ENCODE measurements at places on chromosomes 2 and 18.

DNA sequence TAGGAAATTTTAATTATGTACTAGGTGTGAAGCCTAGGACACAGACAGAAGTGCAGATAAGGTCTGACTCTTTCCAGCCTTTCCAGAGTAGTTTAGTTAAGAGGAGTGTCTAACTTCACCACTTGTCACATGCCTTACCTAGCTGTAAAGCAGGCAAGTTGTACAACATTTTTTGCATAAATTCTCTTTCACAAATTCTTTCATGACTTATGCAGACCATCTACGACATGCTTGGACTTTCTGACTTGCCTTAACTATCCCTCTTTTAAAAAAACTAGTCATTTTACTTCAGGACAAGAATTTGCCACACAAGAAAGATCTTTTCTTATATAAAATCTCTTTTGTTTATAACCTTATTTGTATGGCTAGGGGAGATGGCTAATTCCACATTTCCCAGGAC, 1273.6 kb upstream of the SLC39A10 start:
- no peak for DNase-seq

DNA sequence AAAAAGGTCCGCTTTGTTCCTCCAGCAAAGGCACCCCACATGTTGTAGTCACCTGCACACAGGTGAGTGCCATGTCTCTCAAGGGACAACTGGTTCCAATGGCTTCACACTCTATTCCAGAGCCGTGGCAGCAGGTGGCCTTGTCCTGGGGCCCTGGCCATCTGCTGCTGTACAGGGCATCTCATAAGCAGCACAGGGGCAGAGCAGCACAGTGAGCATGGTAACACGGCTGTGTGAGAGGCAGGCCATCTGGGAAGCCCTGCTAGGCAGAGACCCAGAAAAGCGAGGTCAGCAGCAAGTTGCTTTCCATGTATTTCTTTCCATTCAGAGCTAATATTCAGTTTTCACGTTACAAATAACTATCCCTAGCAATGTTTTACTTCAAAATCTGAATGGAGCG, 54.7 kb downstream of the CMPK2 start:
- no peak for DNase-seq

GRCh38 chr2:222305516-222306392, 7.0 kb upstream of the PAX3 start:
- DNase-seq = no peak

- no peak for DNase-seq
Measured at GRCh38 chr2:240797914-240798313, 22.1 kb downstream of the KIF1A start.

GRCh38 chr2:119718501-119719260, 39.7 kb downstream of the TMEM177 start:
- DNase-seq = no peak

GRCh38 chr18:40013001-40013609, 1941.9 kb upstream of the PIK3C3 start:
- DNase-seq = no peak

DNA sequence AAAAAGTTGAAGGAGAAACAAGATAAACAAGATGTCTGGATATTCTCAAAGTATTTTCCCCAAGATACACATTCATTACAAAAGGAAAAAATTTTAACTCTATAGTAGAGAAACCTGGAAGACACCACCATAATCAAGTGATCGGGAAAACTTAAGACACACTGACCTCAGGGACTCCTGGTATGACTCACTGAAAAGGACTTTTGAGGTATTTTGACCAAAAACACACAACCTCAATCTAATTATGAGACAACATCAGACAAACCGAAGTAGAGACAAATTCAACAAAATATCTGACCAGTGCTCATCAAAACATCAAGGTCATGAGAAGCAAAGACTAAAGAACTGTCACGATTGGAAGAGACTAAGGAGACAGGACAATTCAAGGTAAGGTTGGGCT, 34.7 kb downstream of the LPIN2 start:
- DNase-seq = peak; percentile 25

- no peak for DNase-seq
Measured at GRCh38 chr2:166382448-166382847, 6.7 kb upstream of the SCN9A start.

DNA sequence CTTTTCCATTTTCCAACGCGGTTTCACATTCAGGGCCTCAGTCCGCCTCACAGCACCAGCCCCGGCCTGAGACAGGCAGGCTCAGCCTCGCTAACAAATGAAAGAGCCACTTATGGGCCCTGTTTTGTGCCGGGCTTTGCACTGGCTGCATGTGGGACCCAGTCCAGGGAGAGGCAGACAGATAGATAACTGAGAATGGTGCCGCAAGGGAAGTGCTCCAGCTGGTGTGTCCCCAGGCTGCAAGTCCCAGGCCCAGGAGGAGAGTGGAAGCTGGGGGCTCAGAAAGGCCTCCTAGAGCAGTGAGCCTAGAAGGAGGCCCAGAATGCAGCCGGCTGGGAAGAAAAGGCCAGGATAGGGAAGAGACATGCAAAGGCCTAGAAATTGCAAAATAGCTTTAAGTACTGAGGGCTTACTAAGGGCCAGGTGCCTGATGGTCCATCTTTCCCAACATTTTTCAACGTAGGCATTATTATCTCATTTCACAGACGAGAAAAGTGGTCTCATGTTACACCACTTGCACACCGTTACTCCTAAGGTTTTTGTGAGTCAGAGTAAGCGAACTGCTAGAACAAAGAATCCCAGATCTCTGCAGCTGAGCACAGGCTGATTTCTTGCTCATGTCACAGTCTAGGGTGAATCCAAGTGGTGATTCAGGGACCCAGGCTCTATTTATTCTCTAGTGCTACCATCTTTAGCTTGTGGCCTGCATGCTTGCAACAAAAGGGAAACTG, 26.0 kb downstream of the ADRA2B start:
- no peak for DNase-seq

DNA sequence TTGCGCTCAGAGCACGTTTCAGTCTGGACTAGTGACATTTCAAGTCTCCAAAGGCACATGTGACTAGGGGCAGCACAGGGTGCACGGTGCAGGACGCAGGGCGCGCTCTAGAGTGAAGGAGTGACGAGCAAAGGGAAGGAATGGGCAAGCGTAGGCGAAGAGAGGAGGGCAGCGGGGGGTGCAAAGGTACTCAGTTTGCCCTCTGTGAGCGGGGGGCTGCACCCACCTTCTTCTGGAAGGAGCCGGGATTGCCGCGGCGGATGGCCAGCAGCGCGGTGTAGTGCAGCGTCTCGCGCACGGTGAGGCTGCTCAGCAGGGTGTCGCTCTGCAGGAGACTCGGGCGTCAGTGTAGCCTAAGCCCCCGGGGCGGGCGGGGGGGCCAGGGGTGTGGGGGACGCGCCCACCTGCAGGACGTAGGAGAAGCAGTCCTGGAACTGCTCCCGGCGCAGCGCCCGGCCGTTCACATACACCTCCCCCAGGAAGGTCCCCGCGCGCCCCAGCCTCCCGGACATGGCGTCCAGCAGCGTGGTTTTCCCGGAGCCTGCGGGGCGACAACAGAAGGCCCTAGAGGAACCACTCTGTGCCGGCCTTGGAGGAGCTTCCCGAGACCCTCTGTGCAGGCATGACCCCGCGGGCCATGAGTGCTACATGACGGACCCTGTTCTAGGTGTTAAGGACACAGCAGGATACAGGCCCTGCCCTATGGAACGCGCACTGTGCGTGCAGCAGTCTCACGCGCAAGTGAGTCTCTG, 6.9 kb downstream of the ABCG5 start:
- no peak for DNase-seq

- no peak for DNase-seq
Measured at GRCh38 chr2:204611017-204611631, 65.8 kb downstream of the PARD3B start.

DNA sequence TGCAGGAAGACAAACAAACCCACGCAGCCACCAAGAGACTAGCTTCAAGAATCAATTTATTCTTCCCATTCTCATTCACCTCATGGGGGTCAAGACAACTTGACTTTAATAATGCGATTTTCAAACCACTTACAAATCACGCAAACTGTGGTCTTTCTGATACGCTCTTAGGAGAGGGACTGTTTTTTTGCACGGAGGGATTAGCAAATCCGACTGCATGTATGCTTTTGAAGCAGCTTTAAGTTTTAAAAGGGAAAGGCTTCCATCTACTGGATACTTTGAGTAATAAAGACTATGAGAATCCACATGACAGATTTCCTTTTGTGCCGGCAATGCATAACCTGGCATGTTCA, 322.9 kb upstream of the KCNJ3 start:
- no peak for DNase-seq

DNA sequence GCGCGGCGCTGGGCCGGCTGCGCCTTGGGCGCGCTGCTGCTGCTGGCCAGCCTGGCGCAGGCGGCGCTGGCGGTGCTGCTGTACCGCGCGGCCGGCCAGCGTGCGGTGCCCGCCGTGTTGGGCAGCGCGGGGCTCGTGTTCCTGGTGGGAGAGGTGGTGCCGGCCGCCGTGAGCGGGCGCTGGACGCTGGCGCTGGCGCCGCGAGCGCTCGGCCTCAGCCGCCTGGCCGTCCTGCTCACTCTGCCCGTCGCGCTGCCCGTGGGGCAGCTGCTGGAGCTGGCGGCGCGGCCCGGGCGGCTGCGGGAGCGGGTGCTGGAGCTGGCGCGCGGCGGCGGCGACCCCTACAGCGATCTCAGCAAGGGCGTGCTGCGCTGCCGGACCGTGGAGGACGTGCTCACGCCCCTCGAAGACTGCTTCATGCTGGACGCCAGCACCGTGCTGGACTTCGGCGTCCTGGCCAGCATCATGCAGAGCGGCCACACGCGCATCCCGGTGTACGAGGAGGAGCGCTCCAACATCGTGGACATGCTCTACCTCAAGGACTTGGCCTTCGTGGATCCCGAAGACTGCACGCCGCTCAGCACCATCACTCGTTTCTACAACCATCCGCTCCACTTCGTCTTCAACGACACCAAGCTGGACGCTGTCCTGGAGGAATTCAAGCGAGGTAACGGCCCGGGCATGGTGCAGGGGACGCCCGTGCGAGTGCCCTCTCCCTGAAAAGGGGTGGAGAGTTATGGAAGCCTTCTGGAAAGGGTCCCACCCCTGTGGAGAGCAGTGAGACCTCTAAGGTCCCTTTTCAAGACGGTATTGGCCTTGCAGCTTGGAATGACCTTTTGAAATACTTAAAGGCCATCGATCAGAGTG, 1.0 kb downstream of the CNNM3 start:
- no peak for DNase-seq

DNA sequence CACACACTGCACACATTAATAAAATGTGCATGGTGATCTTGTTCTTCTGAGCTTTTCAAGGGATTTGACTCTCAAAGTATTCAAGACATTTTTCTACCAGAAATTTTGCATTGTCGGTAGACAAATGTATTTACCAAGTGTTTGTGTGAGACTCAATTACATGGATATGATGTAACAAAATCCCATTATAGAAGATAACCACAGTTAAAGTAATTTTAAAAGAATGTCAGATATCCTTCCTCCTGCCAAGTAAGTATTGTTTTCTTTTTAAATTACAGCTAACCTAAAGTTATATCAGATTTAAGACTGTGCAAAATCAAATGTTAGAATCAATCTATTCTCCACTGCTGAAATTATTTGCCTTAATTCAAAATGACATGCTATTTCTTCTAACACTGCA, 1344.5 kb upstream of the CHAC2 start:
- DNase-seq = no peak

- no peak for DNase-seq
Measured at GRCh38 chr2:63012541-63012940, 38.1 kb upstream of the OTX1 start.

DNA sequence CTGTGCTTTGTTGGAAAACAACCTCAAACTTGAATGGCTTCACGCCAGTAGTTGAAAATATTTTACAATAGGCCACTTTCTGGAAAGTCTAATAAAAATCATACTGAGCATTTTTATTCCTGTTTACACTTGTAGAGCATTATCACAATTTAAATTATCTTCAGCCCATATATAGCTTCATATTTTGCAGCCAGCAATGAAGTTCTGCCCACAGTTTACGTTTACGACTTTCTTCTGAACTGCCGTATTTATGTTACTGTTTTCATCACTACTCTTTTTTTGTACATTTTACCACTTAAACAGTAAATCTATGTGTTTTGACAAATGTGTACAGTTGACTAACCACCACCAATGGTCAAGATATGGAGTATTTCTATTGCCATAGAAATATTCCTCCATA, 86.2 kb downstream of the COPS8 start:
- DNase-seq = no peak

GRCh38 chr18:26046419-26047077, 43.9 kb downstream of the SS18 start:
- no peak for DNase-seq

- DNase-seq = no peak
Measured at GRCh38 chr2:224122542-224122941, 83.5 kb upstream of the SERPINE2 start.

- no peak for DNase-seq
Measured at GRCh38 chr2:8582651-8583399, 99.0 kb upstream of the ID2 start.

DNA sequence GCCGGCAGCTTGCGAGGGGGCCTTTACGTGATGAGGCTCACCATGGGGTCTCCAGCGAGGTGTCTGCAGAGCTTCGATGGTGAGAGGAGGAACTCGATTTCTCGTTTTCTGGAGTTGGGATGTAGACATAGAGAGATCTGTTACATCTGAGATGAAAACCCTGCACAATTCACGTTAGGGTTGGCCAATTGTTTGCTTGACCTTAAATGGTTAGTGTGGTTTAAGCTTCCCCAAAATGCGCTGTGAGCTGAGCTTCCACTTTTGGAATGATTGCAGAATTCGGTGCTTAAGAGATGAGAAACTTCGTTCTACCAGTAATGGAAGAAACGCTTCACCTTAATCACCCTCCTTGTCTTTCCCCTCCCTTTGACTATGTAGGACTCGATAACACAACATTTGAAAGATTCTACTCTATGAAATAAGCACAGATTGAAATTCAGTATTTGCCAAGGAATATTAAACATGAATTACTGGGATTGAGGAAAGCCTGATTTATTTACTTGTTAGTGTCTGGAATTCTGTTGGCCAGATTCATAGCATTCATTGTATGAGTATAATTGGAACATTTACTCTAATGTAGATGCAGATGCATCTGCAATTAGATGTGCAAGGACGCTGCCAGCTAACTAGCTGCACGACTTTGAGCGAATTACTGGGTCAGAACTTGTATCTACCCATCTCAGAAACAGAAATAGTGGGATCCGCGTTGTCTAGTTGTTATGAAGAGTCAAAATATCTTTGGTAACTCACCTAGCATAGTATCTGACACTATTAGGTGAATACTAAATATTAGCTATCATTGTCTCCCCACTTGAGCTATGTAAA, 1.6 kb upstream of the KLF7 start:
- peak; percentile 36 for DNase-seq

DNA sequence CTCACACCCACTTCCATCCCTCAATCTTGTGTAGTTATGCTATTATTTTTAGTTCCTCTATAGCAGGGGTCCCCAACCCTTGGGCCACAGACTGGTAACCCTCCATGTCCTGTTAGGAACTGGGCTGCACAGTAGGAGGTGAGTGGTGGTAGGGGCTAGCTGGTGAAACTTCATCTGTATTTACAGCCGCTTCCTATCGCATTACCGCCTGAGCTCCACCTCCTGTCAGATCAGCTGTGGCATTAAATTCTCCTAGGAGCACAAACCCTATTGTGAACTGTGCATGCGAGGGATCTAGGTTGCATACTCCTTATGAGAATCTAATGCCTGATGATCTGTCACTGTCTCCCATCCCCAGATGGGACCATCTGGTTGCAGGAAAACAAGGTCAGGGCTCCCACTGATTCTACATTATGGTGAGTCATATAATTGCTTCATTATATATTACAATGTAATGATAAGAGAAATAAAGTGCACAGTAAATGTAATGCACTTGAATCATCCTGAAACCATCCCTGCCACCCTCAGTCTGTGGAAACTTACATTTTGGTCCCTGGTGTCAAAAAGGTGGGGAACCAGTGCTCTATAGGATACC, 1.6 kb upstream of the RAB11FIP5 start:
- no peak for DNase-seq

GRCh38 chr2:176427549-176427948, 158.3 kb downstream of the MTX2 start:
- no peak for DNase-seq

Data from CD4-positive, alpha-beta T cell treated with Interferon alpha-2 for 1 hour (primary cell).